Stimulated activated CD8-positive, alpha-beta memory T cell treated with anti-CD3 and anti-CD28 coated beads, Interleukin-15, amount 100 ng/mL, for 24 hours (primary cell): ENCODE measurements at places on chromosomes 11 and 22.

DNA sequence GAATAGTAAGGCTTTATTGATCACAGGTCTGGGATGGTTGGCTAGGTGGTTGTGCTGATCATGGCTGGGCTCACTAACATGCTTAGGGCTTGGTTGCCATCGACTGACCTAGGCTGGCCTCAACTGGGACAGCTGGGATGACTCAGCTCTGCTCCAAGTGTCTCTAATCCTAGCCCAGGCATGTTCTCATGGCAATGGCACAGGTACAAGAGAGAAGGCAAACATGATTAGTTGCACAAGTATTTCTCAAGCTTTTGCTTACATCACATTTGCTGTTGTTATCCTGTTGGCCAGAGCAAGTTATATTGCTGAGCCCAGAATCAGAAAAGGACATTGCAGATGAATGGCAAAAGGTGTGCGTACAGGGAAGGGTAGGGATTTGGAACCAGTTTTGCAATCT lies 68.5 kb upstream of the SLC35C1 start:
- DNase-seq, result no peak

- DNase-seq, result no peak
Measured at GRCh38 chr11:128725630-128726319, 31.9 kb downstream of the FLI1 start.

GRCh38 chr11:81497202-81497804 lies 1236.4 kb downstream of the FAM181B start:
- DNase-seq, result no peak

GRCh38 chr22:37047006-37047405 lies 4.5 kb upstream of the KCTD17 start:
- no peak for DNase-seq

GRCh38 chr11:79510960-79511359 lies 70.1 kb upstream of the TENM4 start:
- no peak for DNase-seq

- no peak for DNase-seq
Measured at GRCh38 chr11:17129003-17129402, 51.5 kb upstream of the RPS13 start.

DNA sequence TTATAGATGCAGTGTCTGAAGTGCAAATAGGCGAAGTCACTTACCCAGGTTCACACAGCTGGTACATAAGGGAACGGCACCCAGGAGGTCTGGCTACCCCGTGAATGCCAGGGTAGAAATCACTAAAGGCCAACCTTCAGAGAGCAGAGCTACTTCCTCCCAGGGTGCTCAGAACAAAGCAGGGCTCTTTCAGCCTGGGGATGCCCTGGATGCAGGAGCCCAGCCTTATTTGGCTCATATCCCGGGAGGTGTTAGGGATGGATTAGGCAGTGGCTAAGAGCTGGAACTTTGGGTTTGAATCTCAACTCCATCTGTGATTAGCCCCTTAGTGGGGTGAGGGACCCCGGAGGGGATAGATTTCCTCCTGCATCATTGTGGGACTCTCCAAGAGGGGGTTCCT lies 33.1 kb upstream of the ASPHD2 start:
- no peak for DNase-seq

DNA sequence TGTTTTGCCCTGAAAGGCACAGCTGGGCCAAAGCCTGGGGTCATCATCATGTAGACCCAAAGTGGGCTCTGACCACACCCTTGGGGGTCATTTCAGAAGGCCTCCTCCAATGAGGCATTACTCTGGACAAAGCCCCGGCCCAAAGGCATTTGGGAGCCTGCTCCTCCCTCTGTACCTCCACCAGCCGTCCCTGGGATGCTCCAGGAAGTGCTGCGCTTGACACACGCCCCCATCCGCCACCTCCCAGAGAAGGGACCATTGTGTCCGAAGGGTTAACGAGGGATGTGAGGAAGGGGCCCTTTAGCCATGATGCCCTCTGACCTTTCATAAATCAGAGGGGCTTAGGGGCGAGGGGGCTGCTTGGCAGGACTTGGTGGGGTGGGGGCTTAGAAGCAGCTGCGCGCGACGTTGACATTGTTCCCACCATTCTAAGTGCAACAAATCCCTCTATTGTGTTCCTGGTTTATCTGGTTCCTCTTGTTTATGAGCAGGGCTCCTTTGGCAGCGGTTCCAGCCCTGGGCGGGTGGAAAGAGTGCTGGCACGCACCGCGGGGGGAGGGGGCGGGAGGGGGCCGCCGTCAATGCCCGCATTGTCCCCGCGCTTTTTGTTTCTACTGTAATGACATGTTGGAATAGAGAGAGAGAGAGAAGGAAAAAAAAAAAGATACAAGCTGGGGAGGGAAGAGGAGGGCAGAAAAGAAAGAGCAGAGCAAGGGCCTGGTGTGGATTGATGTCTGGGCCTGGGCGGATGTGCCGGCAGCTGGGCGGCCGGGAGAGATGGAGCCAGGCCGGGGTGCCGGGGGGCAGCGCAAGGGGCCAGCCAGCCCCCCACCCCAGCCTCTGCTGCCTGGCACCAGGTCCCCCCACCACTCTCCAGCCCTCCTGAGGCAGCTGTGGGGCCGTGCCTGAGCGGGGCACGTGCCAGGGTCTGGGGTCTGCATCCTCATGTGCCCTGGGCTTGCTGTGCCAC lies 32.1 kb upstream of the SOX10 start:
- no peak for DNase-seq

DNA sequence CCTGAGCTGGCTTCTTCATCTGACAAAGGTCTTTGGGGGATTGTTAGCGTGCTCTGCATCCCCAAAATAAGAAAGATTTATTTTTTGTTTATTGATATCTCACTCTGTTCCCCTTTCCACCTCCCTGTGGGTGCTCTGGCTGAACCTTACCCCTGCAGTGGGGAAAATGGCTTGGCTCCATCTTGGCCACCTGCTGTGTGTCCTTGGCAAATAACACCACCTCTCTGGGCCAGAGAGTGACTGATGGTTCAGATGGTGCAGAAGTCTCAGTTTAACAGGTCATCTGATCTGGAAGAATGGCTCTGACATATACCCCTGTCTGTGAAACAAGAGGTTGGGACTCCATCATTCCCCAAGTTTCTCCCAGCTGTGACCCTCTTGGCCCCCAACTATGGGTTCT lies 157.6 kb downstream of the MYO18B start:
- DNase-seq, result no peak

GRCh38 chr22:49783036-49783746 lies 44.5 kb downstream of the BRD1 start:
- DNase-seq, result no peak

- no peak for DNase-seq
Measured at GRCh38 chr11:84685976-84686375, 941.2 kb downstream of the DLG2 start.

GRCh38 chr11:117849781-117850414 lies 25.4 kb upstream of the FXYD2 start:
- DNase-seq, result no peak

- DNase-seq, result no peak
Measured at GRCh38 chr11:96595011-96595410, 205.2 kb downstream of the JRKL start.

- DNase-seq, result no peak
Measured at GRCh38 chr11:1022908-1023810, 13.4 kb downstream of the MUC6 start.

GRCh38 chr11:15937601-15938120 lies 418.7 kb downstream of the SOX6 start:
- no peak for DNase-seq

DNA sequence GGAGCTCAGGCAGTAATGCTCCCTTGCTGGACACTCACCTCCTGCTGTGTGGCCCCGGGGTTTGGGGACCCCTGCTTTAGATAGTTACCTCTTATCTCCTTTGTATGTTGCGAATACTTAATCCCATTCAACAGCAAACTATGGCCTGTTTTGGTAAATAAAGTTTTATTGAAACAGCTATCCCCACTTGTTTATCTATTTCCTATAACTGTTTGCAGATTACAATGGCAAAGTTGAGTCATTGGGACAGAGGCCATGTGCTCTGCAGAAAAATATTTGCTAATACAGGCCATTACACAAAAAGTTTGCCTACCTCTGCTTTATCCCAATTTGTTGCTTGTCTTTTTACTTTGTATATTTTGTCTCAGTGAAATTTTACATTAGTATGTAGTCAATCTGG lies 68.4 kb downstream of the CACNA1I start:
- DNase-seq, result no peak

DNA sequence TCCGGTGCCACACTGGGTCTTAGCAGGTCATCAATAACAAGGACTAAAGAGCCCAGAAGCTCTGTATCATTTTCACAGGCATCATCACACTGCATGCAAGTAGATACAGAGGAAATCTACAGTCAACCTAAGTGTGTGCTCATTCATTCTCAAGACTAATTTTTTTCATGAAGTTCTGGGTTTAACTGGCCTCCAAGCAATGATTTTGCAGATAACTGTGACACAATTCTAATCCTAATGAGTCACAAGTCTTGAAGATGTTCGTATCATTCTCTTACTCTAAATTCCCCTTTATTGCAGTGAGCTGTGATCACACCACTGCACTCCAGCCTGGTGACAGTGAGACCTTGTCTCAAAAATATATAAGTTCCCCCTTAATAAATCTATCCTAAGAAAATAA lies 2.5 kb downstream of the OR52W1 start:
- DNase-seq, result no peak

GRCh38 chr11:2673250-2673610 lies 26.6 kb downstream of the KCNQ1OT1 start:
- DNase-seq, result no peak

GRCh38 chr22:36743011-36743410 lies 32.9 kb downstream of the IFT27 start:
- no peak for DNase-seq

GRCh38 chr22:30472994-30473720 lies 1.3 kb upstream of the SEC14L3 start:
- no peak for DNase-seq

GRCh38 chr11:74966651-74967050 lies 17.6 kb downstream of the SPCS2 start:
- no peak for DNase-seq

GRCh38 chr22:32333769-32334659 lies 23.7 kb upstream of the RFPL3 start:
- no peak for DNase-seq

- DNase-seq, result no peak
Measured at GRCh38 chr11:93784935-93785360, 866 bp downstream of the MED17 start.

DNA sequence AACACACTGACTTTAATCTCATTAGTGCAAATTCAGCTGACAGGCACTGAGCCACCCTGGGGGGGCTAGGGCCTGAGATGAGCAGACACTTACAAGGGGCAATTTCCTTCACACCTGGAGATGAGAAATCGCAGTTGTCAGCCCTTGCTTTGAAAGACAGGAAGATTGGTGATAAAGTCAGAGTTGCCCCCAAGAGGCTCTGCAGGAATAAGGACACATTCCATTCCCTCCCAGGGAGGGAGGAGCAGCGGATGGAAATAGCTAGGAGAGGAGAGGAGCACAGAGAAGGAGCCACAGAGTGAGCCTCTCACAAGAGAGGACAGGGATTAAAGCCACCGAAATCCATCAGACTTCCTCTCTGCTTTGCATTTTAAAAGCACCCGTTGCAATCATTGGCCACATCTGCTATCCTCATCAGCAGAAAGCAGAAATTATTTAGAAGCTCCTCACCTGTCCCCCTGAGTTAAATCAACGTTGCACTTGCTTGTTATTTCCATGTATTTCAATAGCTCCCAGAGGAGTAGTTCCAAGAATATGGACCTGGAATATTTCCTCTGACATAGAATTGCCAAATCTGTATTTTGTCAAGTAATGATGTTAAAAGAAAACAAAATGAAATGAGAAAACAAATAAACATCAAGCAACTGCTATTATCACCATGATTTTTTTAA lies 213.7 kb downstream of the BARX2 start:
- DNase-seq, result no peak

GRCh38 chr11:120707098-120707497 lies 195.6 kb downstream of the GRIK4 start:
- DNase-seq, result no peak

DNA sequence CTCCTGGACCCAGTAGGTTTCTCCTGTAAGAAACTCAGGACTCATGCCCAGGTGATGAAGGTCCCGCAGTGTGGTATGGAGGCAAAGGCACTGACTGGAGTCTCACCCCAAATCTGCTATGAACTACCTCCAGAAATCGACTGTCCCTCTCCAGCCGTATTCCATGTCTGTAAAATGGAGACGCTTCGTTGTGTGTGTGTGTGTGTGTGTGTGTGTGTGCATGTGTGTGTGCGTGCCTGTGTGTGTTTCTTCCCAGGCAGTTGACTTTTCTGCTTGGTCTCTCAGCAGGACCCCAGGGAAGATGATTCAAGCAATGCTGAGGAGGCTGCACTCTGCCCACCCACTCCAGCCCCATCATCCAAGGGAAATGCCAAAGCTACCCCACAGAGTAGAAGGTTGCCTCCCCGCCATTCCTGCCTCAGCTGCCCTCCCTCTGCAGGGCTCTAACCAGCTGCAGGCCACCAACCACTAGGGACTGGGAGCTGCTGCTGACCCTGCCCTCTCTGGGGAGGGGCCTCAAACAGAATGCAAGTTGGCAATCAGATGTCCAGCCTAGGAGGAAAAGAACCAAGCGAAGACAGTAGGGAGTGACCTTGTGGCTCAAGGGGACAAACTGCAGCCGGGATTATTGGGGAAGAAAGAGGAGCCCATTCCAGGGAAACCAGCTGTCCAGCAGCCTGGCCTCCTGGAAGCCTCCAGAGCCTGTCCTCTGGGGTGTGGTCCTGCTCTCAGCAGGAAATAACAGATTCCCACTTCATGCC lies 56.2 kb downstream of the SLC22A12 start:
- no peak for DNase-seq

DNA sequence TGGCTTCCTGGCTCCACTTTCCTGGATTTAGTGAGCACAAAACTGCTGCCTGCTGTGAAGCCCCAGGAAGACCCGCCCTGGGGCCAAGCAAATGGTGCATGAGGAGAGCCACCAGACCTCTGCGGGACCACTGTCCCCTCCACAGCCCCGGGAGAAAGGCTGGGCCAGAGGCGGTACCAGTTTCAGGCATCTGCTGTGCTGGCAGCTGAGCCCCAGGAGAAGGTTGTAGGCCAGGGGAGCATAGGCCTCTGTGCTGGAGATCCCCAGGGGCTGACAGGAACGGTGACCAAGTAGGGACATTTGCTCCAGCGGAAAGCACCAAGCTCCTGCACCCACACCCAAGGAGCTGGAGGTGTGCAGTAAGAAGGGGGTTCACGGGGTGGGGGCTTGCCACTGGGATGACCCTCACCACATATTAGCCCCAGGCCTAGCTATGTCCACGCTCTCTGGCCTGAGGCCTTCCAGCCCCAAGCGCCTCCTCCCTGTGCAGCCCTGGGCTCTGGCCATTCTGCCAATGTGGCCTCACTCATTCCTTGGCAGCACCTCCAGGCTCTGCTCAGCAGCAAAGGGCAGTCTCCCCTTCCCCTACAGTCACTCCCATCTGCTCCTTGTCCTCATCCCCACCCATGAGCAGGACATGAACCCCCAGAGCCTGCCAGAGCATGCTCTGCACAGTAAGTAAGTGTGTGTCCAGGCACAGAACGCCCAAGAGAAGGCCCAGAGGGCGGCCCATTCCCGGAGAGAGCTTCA lies 24.0 kb upstream of the COMT start:
- no peak for DNase-seq

GRCh38 chr11:95512682-95513081 lies 276.9 kb downstream of the FAM76B start:
- DNase-seq, result no peak

- DNase-seq, result no peak
Measured at GRCh38 chr11:131483453-131483852, 113.0 kb downstream of the NTM start.

- no peak for DNase-seq
Measured at GRCh38 chr11:38169286-38169685, 1571.2 kb upstream of the RAG2 start.
